ENCODE measurements at places on chromosomes 3 and 15.

DNA sequence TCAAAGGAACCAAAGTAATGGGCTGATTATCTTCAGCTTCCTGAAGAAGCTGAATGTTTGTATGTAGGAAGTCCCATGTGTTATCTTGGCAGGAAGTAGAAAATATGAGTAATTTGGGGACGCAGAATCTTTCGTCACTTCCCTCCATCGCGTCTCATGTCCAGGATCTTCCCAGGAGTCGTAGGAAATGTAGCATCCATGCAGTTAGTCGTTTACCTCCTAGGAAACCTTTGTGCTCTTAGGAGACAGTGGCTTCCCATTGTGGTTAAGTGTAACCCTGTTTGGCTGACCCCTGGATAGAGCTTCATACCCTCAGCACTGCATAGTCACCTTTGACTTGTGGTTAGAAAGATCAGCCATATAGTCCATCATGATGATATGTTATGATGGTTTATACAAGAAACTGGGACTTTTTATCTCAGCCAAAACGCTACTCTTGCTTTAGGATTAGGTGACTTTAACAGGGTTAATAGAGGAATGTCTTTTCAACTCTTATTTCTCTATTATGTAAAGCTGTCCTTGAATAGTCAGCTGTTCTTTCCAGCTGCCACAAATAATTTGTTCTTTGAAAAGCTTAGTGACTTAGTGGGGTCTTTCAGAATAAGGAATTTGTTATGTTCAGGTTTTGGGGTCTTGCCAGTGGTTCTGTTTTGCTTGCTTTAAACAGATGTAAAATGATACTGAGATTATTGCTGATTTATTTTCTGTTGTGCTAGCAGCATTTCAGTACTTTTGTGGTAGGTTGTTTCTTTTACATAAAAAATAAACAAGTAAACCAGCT lies 92.2 kb downstream of the KLHL25 start:
- no peak for DNase-seq

GRCh38 chr3:141538568-141539240 lies 51.9 kb downstream of the RASA2 start:
- no peak for DNase-seq

GRCh38 chr15:93515256-93516051 lies 426.4 kb upstream of the RGMA start:
- DNase-seq: no peak

DNA sequence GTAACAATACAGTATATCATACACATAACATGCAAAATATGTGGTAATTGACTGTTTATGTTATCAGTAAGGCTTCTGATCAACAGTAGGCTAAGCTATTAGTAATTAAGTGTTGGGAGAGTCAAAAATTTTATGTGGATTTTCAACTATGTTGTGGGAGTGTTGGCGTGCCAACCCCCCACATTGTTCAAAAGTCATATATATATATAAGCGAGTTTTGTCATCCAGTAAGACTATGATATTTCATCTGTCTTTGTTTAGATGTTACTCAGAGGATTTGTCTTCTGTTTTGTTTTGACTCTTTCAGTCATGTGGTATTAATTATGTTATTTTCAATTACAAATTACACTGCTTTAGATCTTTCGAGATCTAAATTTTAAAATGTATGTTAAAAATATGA lies 51.0 kb upstream of the RAP2B start:
- DNase-seq: no peak

DNA sequence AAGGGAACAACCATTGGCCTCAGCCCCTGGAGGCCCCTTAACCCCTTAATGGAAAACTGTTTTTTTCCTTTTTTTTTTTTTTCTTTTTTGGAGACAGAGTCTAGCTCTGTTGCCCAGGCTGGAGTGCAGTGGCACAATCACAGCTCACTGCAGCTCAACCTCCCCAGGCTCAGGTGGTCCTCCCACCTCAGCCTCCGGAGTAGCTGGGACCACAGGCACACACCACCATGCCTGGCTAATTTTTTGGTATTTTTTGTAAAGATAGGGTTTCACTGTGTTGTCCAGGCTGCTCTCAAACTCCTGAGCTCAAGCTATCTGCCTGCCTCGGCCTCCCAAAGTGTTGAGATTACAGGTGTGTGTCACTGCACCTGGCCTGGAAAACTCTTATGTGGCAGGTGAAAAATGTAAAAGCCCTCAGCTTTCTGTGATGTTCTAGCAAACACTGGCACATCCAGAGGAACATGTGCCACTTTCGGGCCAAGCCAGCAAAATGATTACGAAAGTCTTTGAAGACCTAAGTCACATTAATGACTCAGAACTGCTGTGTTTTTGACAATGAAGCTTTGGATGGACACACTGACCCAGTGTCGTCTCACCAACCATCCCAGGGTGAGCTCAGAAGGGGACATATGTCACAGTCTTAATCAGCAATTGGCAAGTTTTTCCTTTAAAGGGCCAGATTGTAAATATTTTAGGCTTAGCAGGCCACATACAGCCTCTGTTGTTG lies 189.3 kb upstream of the TPM1 start:
- no peak for DNase-seq

- DNase-seq: no peak
Measured at GRCh38 chr3:55190331-55190730, 262.5 kb upstream of the LRTM1 start.

- no peak for DNase-seq
Measured at GRCh38 chr3:141618938-141619337, 119.2 kb upstream of the RNF7 start.

- DNase-seq: no peak
Measured at GRCh38 chr3:188272481-188273372, 118.8 kb downstream of the LPP start.

DNA sequence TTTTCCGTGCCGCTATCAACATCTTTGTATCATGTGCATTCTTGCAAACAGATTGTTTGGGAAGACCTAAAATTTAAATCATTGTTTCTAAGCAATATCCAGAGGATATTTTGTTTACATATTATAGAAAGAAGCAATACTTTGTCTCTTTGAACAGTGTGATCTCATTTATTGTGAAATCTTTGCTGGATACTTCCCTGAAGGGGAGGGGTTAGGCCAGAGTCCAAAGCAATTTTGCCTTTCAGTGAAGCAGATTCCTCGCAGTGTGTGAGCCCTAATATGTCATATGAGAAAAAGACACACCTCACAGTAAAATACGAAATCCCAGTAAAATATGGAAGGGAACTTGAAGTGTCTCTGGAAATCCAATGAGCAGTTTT lies 158.7 kb upstream of the SLCO3A1 start:
- DNase-seq: no peak

DNA sequence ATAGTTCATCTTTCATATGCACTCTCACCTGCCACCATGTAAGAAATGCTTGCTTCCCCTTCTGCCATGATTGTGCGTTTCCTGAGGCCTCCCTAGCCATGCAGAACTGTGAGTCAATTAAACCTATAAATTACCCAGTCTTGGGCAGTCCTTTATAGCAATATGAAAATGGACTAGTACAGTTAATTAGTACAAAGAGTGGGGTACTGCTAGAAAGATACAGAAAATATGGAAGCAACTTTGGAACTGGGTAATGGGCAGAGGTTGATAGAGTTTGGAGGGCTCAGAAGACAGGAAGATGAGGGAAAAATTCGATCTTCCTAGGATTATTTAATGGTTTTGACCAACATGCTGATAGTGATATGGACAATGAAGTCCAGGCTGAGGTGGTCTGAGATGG lies 246.9 kb downstream of the CGGBP1 start:
- no peak for DNase-seq

DNA sequence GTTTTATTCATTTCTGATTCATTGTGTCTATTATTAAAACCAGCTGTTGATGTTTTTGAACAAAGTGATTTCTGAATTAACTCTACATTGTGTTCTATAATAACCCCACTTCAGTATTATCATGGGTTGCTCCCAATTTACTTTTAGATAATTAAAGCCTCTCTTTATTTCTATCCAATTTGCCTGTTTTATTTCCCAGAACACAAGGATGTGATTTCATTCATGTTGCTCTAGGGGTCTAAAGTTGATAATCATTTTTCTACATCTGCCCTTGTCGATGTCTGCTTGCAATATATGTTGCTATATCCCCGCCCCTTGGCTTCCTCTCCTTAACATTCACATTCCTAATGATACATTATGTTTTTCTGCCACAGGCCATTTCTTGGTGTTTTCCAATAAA lies 747.3 kb downstream of the CADM2 start:
- no peak for DNase-seq

DNA sequence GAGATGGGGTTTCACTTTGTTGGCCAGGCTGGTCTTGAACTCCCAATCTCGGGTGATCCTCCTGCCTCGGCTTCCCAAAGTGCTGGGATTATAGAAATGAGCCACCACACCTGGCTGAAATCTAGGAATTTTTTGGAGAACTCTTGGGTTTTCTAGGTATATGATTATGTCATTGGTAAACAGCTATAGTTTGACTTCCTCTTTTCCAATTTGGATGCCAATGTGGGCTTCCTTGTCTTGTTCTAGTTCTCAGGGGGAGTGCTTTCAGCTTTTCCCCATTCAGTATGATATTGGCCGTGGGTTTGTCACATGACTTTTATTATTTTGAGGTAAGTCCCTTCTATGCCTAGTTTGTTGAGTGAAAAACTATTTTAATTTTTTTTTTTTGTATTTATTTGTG lies 17.9 kb downstream of the KCNMB3 start:
- DNase-seq: no peak

- no peak for DNase-seq
Measured at GRCh38 chr15:50880651-50881114, 27.8 kb upstream of the AP4E1 start.

- DNase-seq: no peak
Measured at GRCh38 chr15:65373163-65373651, 4.6 kb downstream of the IGDCC3 start.

GRCh38 chr3:21292971-21293370 lies 458.0 kb downstream of the ZNF385D start:
- DNase-seq: no peak

- no peak for DNase-seq
Measured at GRCh38 chr3:157305392-157305791, 131.3 kb upstream of the PTX3 start.

DNA sequence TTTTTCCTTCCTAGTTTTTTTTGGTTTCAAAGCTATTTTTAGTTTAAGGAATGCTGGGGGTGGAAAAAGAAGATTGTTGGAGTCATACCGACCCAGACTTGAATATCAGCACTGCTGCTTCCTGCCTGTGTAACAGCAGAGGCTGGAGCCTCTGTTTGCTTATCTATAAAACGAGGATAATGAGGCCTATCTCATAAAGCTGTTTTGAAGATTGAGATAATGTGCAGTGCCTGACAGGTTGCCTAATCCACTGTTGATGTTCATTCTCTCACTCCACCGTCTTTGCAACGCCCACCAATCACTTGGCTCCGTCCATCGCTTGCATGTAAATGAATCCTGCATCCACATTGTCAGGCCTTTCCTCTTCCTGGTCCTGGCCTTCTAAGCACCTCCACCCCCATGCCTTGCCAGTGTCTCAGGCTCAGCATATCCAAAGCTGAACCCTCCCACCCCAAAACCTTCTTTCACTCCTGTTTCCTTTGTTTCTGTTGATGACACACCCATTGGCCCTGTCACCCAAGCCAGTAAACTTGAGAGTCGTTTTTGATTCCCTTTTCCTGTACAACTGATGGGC lies 94.9 kb downstream of the MEX3B start:
- DNase-seq: no peak

GRCh38 chr15:34314491-34315490 lies 22.8 kb downstream of the SLC12A6 start:
- no peak for DNase-seq

- no peak for DNase-seq
Measured at GRCh38 chr15:95068701-95069521, 837.5 kb downstream of the MCTP2 start.

DNA sequence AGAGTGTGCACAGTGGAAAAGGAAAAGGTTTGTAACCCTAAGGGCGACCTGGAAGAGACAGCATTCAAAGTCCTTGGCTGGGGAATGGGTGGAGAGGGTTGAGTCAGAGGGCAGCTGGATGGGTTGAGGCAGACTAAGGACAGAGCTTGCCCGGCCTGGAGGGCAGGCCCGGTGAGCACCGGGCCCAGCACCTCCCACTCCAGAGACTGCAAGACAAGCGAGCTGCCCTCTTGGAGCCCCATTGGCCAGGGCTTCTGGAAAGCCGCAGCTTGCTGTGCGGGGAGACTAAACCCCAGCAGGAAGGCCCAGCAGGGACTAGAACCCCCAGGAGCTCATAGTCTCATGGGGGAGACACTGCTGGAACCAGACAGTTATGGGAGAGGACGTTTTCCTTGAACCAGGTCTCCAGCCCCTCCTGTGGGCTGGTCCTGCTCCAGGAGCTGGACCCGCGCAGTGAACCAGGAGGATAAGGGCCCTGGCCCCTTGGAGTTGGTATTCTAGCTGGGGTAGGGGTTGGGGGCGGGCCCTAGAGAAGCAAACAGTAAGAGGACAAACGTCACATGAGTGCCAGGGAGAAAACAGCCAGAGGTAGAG lies 59.1 kb downstream of the RGMA start:
- no peak for DNase-seq

DNA sequence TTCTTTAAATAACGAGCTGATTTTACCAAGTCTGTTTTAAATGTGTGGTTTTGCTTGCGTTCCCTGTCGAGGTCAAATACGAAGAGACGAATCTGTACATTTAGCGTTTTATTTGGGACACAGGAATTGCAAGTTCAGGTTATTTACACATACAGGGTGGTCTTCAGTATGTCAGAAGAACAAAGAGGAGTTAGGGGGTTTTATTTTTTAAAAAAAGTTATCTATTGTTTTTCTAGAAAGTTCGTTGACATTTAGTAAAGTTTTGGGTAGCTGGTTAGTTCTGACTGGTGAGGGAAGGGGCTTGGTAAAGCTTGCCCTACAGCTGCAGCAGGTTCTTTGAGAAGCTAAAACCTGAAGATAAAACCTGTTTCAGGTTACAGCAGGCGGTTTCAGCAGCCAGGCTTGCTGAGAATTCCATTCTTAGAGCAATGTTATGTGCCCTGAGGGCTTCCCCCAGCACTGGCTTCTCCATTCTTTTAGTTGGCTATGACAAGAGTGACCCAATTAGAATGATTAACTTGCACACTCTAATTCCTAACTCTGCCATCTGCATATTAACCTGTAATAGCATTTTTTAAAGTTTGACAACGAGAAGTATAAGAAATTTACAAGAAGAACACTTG lies 815 bp upstream of the ZNF280D start:
- no peak for DNase-seq

- DNase-seq: no peak
Measured at GRCh38 chr3:69865925-69866679, 126.8 kb downstream of the MITF start.

- DNase-seq: no peak
Measured at GRCh38 chr3:26630669-26631389, 8.3 kb downstream of the LRRC3B start.
